Lung (tissue), 17 donors: ENCODE measurements at places on chromosomes 12 and 14.

DNA sequence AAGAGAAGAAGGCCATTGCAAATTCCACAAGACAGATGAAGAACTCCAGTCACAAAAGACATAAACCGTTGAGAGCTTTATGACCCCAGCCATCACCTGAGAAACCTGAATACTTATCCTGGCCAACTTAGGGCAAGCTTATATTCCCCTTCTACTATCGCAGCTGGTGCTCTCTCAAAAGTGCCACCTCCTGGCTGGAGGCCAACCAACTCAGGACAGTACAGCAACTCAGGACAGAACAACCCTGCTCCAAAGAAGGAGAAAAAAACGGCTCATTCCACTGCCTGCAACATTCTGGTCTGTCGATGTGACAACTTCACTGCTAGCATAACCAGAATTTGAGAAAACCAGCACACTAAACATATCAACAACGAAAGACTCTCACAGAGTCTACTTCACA lies 9.7 kb upstream of the KRT6B start:
- no peak for DNase-seq

DNA sequence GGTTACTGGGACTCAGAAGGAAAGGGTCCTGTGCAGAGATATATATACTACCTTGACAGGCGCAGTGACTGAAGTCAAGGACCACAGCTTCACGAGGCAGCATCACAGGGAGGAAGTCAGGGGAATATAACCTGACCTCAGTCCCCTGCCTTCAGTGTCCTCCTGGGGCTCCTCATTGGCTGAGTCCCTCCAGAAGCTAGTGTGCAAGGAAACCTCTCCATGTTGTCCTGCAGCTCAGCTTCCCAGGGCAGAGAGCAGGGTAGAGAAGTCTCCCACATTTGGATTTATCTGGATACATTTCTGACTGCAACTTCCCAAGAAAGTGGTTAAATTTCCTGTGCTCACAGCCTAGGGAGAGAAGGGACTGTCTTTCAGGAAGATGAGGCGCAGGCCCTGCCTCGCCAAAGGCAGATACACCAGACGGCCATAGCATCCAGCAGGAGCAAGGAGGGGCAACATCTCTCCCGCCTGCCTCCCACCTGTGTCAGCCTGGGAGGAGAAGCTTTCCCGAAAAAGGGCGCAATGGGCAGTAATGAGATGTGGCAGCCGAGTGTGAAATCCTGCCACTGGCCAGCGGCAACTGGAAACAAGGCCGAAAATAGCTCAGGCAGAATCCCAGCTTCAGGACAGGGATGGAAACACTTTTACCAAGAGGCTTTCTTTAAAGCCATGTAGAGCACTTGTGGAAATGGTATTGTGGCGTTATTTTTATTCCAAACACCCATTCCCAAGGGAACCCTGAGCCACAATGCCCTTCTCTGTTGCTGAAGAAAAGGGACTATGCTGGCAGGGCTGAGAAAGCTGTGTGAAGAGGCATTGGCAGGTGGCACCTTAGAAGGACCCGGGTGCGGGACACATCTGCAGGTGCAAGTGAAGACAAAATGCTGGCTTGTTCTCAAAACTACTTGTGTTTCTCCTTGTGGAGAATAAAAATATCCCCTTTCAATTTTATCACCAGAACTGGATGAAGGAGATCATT lies 54.9 kb upstream of the HIF1A start:
- DNase-seq = no peak

DNA sequence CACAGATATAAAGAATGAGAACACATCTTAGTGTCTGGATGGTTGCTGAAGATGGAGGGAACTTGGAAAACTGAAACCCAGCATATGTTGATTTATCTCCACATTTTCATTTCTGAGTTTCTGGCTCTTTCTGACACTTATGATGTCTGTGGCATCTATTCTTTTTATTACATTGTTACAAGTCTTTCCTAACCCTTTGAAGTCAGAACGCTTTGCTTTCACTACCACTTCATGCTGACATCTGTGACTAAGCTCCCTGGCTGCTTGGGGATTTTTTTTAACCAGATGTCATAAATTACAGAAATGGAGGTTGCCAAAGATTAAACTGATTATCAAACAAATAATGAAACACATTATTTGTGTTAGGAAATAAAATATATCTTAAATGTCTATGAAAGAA lies 188.7 kb downstream of the KITLG start:
- peak; percentile 40 for DNase-seq

DNA sequence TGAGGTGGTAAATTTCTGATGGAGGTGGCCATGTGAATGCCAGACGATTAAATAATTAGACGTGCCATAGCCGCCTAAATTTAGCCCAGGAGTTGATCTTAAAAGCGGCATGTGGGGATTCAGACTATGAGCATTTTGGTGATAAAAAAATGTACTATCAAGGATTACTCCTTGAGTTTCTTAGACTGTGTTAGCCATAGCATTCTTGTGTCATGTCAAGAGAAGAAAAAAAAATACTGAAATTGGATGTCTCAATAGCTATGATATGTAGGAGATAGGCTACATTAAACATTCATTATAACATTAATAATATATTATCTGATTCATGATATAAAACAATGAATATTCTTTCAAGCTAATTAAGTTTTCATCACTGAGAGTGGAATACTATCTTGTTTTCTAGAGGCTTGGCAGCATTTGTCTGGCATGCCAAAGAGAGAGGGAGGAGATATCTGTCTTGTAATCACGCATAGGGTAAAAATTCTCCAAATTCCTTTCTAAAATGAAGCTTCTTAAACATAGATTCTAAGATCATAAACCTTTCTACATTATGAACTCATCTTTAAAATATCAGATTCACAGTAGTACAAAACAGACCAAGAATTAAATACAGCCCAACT lies 727.0 kb downstream of the C12orf50 start:
- DNase-seq = no peak

DNA sequence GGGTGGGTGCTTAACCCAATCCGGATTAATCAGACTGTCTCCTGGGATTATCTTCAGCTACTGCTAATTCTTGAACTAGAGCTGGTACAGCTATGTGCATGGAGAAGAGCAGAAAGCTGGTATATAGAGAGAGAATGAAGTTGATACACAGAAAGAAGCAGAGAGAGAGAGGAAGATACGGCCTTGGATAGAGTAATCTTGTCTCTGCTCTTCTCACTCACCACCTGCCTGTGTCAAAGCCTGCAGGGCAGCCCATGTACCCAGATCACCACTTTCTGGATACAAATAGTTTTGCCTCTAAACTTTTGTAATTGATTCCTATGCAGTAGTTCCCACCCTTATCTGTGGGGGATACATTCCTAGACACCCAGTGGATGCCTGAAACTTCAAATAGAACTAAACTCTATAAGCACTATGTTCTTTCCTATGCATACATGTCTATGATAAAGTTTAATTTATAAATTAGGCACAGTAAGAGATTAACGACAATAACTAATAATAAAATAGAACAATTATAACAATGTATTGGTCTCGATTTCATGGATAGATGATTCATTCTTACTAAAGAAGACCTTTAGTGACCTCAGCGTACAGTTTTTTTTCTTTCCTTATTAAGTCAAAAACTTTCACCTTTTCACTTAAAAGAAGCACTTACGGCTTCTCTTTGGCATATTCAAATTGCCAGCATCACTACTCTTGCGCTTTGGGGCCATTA lies 45.5 kb downstream of the YEATS4 start:
- no peak for DNase-seq

- DNase-seq = no peak
These were observed 128.9 kb downstream of the CCER1 start for GRCh38 chr12:90826036-90826435.
